Effector memory CD4-positive, alpha-beta T cell (primary cell): ENCODE measurements at places on chromosomes 4 and X.

GRCh38 chrX:123237271-123237670, 53.2 kb downstream of the GRIA3 start:
- DNase-seq = no peak

GRCh38 chr4:103786014-103786413, 66.2 kb upstream of the TACR3 start:
- no peak for DNase-seq

GRCh38 chr4:163991298-163991865, 496.9 kb downstream of the TMA16 start:
- DNase-seq = no peak

DNA sequence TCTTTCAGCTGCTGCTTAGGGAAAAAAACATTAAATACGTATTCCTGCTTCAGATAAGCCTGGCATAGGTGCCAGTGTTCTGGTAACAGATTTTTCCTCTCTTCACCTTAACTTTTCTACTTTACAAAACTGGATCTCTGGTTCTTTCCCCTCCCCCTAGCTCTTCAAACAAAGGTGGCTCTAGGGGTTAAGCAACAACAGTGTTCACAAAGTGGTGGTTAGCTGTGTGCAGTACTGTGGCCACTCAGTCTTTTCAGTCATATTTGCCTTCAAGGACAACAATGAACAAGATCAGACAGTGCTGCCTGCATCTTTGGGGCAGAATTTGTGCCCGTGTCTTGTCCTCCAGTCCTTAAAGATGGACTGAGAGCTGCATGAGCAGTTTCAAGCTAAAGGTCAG, 15.1 kb upstream of the RGN start:
- DNase-seq = no peak

GRCh38 chr4:186942758-186943377, 219.2 kb upstream of the FAT1 start:
- DNase-seq = no peak

DNA sequence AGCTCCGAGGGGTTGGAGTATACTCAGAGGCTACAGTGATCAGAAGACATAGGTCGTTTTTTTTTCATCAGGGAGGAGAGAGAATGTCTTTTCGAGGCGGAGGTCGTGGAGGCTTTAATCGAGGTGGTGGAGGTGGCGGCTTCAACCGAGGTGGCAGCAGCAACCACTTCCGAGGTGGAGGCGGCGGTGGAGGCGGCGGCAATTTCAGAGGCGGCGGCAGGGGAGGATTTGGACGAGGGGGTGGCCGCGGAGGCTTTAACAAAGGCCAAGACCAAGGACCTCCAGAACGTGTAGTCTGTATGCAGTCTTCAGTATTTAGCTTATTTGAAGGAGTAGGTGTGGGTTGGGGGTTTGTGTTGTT, 500 bp downstream of the GAR1 start:
- DNase-seq = peak; percentile 27

DNA sequence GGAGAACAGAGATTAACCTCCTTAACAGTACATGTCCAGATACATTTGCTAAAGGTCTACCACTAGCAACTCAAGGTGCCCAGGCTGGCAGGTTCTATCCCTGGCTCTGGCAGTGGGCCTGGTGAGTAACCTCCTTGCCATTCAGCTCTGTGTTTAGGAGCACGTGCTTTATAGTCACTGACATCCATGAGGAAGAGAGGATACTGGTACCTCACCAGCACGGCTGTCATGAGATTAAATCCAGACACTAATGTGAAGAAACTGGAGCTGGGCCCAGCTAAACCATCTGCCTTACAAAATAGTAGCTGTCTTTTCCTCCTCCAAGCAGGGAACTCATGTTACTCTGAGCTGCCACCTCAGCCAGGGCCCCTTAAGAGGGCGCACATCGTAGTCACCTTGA, 45.3 kb downstream of the GPRASP3 start:
- no peak for DNase-seq

DNA sequence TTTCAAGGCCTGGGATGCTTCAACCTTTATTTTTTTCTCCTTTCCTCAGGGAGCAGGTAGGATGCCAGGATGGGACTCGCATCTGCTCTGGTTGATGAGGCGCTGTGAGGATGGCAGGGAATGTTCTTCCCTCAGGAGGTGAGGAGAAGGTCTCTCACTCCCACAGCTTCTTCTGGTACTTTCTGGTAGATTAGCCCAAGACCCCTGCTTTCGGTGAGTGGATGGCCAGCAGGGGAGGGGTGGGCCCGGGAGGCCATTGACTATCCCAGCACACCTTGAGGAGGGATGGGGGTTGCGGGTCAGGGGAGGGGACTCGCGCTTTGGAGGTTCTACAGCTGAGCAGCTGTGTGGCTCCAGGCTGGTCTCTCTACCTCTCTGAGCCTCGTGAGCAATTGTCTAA, 14.8 kb downstream of the CYTL1 start:
- no peak for DNase-seq

GRCh38 chrX:154409222-154409871, at the start of gene DNASE1L1:
DNASE1L1 (minus strand) TSS chrX:154409254; CDS start chrX:154405568, 3,686 bp downstream.
- DNase-seq = peak; percentile 31

DNA sequence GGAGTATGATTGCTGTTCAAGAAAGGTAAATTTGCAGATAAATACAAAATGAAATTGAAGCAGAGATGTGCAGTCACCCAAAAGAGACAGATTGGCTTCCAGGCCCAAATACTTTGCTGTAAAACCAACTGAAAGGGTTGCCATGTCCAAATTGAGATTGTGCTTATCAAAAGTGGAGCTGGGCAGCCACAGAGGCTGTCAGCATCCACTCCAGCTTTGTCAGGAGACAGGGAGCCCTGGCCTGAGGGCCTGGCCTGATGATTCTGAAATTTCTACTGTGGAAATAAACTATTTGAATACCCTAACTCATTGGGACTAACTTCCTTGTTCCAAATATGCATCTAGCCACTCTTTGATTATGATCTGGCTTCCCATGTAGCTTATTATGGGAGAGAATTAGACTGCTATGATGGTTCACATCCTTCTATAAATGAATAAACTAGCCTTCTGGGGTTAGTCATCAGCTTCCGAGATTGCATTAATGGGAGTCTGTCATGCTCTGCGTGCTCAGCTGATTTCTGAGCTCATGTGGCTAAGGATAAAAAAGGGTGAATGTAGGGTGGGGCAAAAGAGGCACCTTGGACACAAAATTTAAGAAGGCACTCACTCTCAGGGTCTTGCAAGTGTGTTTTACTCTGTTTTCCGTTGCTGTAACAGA, 48.2 kb downstream of the SLC34A2 start:
- no peak for DNase-seq

DNA sequence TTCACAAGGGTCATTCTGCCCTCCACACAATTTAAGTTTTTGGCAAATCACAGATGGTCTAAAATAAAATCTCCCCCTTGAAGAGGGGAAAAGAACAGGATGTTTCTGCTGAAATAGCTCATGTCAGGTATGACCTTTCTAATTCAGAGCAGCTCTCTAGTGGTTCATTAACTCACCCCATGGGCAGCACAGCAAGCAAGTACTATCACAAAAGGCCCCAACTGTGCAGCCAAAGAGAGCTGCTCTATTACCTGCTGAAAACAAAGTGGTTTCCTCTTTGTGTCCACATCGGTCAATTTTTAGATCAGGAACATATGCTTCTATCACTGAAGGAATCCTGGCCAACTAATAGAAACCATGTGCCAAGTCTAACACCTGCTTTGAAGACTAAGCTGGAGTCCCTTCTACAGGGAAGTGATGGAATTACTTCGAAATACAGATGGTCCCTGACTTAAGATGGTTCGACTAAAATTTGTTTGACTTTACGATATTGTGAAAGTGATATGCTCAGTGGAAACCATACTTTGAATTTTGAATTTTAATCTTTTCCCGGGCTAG, 164.3 kb downstream of the ENOX2 start:
- no peak for DNase-seq

GRCh38 chr4:174402470-174403176, 118.9 kb downstream of the CEP44 start:
- no peak for DNase-seq

GRCh38 chr4:102959496-102959895, 60.0 kb downstream of the SLC9B1 start:
- DNase-seq = no peak

DNA sequence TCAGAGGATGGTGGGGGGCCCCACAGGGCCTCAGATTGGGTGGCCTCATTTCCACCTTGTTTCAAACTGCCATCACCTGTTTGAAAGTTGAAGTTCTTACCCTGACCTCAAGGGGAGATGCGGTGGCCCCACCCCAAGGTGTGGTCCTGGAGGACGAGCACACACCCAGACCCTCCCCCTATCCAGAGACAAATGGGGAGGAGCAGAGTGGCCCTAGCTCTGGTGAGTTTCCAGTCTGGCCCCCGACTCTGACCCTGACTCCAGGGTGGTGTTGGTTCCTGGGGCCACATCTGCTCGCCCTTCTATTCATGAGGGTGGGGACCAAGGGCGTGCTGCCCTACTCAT, 36.3 kb upstream of the ADRA2C start:
- DNase-seq = no peak

DNA sequence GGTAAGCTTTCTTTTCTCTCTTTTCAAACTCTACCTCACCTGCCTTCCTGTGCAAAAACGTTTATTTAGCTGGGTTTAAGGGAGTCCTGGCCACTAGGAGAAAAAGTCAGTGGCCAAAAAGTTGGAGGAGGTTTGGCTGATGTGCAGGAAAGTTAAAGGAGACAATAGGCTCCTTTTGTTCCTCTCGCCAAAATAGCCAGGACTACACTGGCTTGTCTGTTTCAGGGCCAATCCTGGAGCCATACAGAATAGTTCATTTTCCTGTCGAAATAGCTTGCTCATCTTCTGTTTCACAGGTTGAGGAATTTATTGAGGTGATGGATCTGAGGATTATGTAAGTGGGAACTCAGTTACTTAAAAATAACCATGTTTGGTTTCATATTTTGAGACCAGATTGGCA, 423 bp downstream of the HEPH start:
- DNase-seq = no peak

DNA sequence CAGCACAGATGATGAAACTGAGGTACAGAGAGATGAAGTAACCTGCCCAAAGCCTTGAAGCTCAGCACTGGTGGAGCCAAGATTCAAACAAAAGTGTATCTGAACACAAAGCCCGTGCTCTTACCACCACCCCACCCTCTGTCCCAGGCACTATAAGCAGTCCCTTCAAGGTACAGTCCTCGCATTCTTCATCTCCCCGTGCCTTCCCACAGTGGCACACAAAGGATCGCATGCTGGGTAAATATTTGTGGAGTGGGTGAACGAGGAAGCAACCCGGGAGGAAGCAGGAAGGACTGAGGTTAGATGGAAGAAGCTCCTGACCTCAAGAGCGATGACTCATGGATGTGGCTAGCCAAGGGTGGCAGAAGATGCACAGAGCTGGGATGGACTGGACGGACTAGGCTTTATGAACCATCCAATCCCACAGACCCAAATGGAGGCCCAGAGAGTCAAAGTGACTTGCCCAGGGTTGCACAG, 18.4 kb downstream of the IQSEC2 start:
- no peak for DNase-seq

GRCh38 chr4:26020083-26020668, 106.2 kb downstream of the SMIM20 start:
- DNase-seq = no peak

DNA sequence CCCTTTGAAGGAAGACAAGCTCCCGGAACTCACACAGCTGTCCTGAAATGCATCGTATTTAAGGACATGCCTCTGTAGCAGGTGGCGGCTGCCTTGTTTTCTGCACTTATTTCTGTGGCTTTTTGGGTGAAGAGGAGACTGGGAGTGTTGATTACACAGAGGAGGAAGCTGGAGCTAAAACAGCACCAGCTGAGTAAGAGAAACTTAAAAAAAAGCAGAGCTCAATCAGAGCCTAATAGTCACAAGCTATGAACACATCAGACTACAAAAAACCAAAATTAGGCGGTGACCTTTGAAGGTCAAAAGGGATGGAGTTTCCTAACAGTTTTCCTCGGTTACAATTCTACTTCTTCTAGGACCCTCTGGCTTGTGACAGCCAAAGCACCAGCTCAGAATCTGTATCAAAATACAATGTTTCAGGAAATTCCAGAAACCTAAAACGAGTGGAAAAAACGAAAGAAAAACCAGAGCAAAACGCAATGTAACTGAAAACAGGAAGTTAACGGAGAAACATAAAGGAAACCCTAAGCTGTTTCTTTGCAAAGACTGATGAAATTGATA, 13.5 kb downstream of the PRKX start:
- no peak for DNase-seq

GRCh38 chr4:39706741-39707511, 9.0 kb downstream of the UBE2K start:
- DNase-seq = no peak

GRCh38 chr4:93775551-93775950, 53.0 kb upstream of the ATOH1 start:
- DNase-seq = no peak

GRCh38 chr4:82525307-82525911, 36.4 kb downstream of the TMEM150C start:
- DNase-seq = no peak

- no peak for DNase-seq
These were observed 339.3 kb downstream of the NKX6-1 start for GRCh38 chr4:84159762-84160161.

DNA sequence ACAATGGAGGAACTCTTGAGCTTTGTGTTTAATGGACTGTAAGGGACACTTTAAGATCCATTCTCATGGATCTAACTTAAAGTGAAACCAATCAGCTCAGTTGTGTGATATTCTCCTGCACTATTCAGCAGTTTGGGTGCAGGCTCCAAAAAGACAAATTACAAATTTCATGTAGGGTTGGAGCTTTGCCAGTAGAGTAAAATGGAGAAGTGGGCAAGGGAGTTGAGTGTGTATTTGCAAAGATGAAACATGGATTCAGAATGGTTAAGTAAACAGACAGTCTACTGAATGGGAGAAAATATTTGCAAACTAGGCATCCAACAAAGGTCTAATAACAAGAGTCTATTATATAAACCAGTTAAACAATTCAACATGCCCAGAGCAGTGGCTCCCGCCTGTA, 21.2 kb upstream of the MID2 start:
- DNase-seq = no peak

DNA sequence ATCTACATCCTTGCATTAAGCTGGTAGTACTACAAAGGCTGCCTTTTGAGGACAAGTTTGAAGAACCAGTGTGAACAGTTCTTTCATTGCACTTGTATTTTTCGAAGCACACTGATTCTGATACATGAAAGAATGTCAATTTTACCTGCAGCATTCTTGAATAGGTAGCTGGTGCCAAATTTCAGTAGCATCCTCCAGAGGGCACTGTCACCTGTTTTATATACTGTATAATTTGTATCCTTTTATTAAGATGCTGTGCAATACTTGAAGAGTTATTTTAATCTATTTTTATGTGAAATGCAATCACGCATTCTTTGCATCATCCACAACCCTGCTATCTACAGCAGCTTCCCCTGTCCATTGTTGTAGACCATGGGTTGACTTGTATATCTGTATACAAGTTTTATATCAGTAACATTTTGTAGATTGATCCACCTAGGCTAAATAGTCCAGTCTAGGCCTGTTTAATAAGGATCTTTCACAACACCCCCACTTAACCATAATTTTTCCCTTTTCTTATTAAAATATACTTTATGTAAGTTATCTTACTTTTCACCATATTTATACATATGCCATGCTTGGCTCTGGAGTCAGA, 325.7 kb downstream of the PCDH7 start:
- DNase-seq = no peak
